ENCODE measurements at places on chromosomes 16 and 17.

DNA sequence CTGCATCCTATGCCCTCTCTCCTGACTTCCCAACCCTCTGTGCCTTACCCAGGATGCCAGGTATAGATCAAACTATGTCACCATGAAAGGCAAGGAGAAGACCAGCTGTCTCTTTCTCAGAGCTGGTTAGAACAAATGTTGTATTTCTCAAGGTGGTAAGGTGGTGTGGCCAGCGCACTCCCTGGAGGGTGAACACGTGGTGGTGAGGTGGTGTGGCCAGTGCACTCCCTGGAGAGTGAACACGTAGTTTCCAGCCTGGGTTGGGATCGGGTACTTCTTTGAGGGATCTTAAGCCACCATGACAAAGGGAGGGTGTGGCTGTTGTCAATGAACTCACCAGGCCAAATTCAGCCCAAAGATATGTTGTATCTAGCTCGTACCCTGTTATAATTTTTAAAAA lies 26.8 kb downstream of the KATNIP start:
- DNase-seq, result no peak

GRCh38 chr16:15672514-15673167 lies 22.6 kb downstream of the NDE1 start:
- DNase-seq, result peak; percentile 98

DNA sequence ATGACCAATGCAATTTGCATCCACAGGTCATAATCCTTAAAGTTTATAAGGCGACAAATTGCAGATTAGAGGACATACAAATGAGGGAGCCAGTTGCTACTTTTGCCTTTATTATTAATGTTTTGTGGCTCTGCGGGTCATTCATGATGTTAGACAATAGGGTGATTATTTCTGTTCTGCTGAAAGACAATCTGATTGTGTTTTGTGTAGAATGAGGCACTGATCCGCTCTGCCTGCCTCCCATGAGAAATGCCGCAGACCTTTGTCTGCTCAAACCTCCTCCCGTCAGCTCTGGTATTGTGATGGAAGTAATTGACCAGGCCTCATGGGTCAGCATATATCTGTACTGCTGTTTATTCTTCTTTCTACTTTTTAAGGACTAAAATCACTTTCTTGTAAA lies 224.9 kb downstream of the PRKCA start:
- no peak for DNase-seq

DNA sequence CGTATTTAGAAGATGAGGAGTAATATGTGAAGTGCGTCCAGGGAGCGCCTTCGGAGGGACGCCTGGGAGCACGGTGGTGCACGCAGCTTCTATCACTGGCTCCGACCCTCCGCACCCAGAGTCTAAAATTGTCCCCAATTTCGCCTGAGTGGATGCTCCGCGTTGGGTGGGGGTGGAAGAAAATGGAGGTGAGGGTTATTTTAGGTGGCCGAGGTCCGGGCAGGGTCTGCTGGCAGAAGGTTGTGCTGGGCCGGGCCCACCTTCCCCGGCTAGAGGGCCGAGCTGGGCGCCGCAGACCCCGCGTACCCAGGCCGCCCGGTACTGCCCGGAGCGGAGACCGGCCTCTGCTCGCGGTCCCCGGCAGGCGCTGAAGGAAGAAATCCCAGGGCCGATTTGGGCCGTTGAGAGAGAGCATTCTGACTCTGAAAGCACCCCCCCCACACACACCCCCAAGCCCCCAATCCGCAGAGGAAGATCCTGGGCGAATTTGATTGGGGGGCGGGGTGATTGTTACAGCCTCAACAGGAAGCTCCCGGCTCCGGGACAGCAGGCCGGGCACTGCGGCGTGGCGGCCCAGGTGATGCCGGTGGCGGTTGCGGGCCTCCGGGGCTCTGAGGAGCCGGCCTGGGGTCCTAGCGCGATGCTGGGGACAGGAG lies 3.0 kb downstream of the BAHCC1 start:
- peak; percentile 65 for DNase-seq

DNA sequence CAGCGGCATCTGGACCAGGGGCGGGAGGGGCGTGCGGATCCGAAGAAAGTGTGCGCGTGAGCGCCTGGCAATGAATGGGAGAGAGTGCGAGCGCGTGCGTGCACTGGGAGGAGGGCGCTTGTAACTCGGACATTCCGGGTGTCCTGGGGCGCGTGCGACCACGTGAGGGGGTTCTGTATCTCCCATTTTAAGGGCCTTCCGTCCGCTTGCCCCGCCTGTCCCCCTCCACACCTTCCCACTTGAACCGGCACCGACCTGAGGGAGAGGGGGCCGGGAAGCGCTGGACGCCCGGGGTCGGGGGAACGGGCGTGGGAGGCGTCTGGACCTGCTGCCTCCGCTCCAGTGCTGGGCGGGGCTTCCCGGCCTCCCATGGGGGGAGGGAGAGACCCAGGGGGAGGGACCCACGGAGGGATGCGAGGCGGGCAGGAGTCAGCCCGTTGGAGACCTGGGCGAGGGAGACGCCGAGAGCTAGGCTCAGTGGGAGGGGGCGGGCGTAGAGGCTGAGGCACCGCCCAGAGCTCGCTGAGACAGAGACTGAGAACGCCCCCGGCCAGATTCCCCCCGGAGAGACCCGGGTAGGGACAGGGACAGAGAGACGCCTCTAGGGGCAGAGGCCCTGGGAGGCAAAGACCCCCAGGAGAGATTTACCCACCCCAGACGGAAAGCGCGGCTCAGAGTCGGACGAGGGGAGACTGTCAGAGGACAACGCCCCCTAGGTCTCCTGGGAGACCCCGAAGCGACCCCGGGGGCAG lies at the start of gene KREMEN2:
Gene KREMEN2, plus strand, starts transcription at position 553 of the 752 bp plus-strand sequence. CDS start 246 bp downstream, outside the sequence.
- DNase-seq, result no peak

GRCh38 chr16:31527734-31528274 lies at the start of gene AHSP:
Gene AHSP, plus strand, starts transcription at chr16:31527900. Its CDS starts 240 bp downstream, at chr16:31528140.
- no peak for DNase-seq

DNA sequence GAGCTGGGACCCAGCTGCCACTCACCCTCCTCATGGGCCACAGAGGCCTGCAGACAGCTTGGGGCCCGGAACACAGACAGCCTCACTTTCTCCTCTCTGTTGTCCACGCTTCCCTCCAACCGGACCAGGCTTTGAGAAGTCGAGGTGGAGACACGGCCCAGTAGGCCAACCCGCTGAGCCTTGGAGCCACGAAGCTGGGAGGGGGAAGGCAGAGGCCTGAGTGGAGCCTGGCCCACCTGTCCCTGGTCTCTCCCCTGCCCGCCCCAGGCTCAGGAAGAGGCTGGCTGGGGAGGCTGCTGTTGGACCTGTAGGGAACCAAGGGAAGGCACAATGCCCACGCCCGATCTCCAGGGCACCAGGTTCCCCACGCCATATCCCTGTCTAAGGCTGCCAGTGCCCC lies 48.1 kb downstream of the RMI2 start:
- DNase-seq, result no peak

DNA sequence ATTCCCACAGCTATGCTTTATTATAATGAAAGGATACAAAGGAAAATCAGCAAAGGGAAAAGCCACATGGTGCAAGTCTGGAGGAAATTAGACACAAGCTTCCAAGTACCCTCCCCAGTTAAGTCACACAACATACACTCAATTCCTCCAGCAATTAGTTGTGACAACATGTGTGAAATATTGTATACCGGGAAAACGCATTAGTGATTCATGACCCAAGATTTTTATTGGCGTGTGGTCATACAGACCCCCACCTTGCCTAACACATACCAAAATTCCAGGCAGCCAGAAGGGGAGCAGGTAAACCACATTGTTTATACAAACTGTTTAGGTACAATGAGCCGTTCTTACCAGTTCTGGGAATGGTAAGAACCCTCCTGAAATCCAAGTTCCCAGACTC lies 160.6 kb downstream of the CYB561 start:
- DNase-seq, result no peak

GRCh38 chr16:48565752-48566151 lies 44.2 kb downstream of the N4BP1 start:
- no peak for DNase-seq

DNA sequence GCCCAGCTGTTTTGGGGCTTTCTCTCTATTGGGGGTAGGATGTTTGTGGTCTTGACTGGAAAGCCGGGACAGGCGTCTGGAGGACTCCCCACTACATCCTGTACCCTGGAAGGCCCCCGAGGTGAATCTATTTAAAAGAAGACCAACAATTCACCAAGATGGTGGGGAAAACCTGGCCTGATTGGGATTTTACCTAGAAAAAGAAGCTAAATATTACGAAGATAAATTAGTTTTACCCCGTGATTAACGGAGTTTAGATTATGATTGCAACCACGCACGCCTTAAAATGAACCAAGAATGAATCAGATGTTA lies 779 bp upstream of the CCDC102A start:
- no peak for DNase-seq

DNA sequence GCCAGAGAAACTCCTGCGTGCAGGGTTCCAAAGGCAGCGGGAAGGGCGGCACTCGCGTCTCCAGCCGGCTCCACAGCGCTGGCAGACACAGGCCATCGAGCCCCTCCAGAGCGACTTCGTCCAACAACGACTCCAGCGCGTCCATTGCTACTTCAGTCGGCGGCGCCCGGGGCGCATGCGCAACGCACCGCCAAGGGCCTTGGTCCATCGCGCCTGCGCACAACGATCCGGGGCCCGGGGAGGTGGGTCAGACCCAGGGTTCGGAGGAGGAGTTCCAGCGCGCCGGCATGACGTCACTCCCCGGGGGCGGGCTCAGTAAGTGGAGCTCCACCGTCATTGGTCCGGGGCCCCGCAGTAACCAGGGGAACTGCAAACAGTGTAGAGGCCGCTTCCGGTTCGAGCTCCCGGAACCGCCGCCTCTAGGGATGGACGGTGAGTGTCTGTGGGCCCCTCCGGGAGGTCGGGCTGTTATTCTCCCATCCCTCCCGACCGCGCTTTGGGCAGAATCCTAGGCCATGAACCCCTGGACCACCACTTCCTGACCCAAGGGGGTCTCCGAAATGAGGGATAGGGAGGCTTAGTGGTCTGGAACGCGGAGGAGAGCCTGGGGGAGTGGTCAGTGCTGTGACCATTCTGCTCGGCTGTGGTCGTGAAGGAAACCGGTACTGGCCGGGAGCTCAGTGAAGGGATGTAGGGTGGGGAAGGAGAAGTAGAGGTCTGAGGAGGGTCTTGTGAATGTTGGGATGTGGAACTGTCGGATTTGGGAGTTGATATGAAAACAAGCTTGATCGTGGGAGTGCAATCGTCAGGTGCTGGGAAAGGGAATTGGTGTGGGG lies at the start of the genes GTF3C1 and KATNIP:
Gene GTF3C1, minus strand, starts transcription at position 168 of the 836 bp plus-strand sequence. Its CDS starts 23 bp downstream, at position 145.
Gene KATNIP, plus strand, starts transcription at position 399 of the 836 bp plus-strand sequence. Its CDS starts 27 bp downstream, at position 426.
- DNase-seq, result peak; percentile 98

- peak; percentile 26 for DNase-seq
Observed at GRCh38 chr16:48165961-48166578, 10.3 kb upstream of the ABCC12 start.

GRCh38 chr17:44310609-44311376 lies 2.4 kb downstream of the RUNDC3A start:
- DNase-seq, result no peak

DNA sequence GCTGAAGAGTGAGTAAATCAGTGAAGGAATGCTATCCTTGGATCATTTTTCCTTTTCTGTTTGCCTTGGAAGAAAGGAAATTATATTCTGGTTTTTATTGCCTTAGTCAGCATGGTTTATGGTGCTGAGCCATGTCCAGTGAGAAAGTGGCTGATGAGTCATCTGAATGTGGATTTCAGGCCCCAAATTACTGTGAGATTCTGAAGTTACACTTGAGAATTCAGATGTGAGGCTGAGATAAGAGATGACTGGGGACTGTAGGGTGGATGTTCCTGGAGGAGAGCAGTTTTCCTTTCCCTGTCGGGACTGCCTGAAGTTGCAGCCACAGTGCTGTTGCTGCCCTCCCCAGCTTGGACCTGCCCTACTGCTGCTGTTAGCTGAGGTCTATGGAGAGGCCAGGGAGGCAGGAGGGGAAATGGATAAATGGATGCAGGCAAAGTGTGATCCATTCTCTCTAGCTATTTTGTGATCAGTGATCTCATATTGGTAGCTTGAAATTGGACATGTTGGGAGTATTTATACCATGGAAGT lies 4.2 kb upstream of the MAP3K14 start:
- DNase-seq, result peak; percentile 92

DNA sequence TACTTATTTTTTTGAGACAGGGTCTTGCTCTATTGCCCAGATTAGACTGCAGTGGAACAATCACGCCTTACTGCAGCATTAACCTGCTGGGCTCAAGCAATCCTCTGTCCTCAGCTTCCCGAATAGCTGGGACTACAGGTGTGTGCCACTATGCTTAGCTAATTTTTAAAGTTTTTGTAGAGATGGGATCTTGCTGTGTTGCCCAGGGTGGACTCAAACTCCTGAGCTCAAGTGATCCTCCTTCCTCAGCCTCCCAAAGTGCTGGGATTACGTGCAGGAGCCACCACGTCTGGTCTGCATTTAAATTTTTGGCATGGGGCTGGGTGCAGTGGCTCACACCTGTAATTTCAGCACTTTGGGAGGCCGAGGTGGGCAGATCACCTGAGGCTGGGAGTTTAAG lies 41.0 kb upstream of the INTS2 start:
- DNase-seq, result no peak

DNA sequence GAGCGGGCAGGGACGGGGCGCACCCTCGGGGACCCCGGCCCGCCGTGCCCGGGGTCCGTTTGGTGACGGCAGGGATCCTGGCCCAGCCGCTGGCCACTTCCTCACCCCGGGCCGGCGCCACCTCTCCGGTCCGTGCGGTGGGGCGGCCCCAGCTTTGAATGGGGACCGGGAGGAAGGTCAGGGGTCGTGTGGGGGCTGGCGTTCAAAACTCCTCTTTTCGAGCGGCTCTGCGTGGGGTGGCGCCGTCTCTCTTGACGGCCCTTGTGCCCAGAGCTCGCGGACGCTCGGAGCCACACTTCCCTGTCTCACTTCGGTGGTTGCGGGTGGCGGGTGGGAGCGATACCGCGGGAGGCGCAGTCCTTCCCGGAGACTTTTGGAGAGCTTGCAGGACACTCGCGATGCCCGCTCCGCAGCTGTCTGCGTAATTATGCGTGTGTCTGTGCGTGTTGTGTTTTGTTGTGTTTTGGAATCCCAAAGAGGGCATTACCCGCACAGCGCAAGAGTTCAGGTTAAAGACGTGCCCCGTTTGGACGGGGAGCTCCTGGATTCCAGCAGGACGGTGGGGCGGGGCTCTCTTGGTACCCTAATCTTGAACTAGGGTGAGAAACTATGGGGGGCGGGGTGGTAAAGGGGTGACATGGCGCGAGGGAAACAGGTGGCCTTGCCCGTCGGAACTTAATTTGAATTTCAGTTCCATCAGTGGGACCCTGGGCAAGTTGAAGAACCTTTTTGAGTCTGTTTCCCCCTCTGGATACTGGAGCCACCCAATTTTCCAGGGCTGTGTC lies 637 bp downstream of the PLCG2 start:
- DNase-seq, result peak; percentile 20
